Brain (organoid and tissue), 16 donors: ENCODE measurements at places on chromosomes 5 and 9. TPM values are rescaled to one million over a fixed set of nuclear protein-coding genes. Genes with fewer than 3 reads are reported as not detected.

Gene GZMA
- polyA plus RNA-seq = 0.66 TPM

Gene ZBTB43
- polyA plus RNA-seq = 6.8 TPM

Gene GMCL2
- polyA plus RNA-seq = not detected

Gene UGT3A1
- not detected for polyA plus RNA-seq

Gene TNFSF15
- 0.08 TPM for polyA plus RNA-seq

Gene OMD
- 0.34 TPM for polyA plus RNA-seq

Gene SCGB3A2
- not detected for polyA plus RNA-seq

Gene CDKN2A
- 173 TPM for polyA plus RNA-seq

Gene SH2D3C
- polyA plus RNA-seq = 32.2 TPM

Gene C1QTNF2
- polyA plus RNA-seq = 0.39 TPM

Gene LCNL1
- polyA plus RNA-seq = 0.15 TPM

Gene LCN1
- not detected for polyA plus RNA-seq

Gene EDIL3
- polyA plus RNA-seq = 53.8 TPM

Gene IFNA13
- not detected for polyA plus RNA-seq

Gene ARRDC1
- 43.8 TPM for polyA plus RNA-seq

Gene KIF27
- 1.9 TPM for polyA plus RNA-seq

Gene PCA3
- not detected for polyA plus RNA-seq

Gene BRD3OS
- 49.4 TPM for polyA plus RNA-seq

Gene SPARC
- 920 TPM for polyA plus RNA-seq
